Camera-type eye (tissue), 1 donor: ENCODE measurements at places on chromosomes 13 and 19. TPM values are rescaled to one million over a fixed set of nuclear protein-coding genes. Genes with fewer than 3 reads are reported as not detected.

The ASF1B gene
- total RNA-seq = 8.1 TPM

The FCER2 gene
- total RNA-seq = not detected

The KL gene
- 8.9 TPM for total RNA-seq

The KLK3 gene
- not detected for total RNA-seq

The CD22 gene
- total RNA-seq = 0.66 TPM

The ZNF430 gene
- total RNA-seq = 29.2 TPM

The GPR12 gene
- total RNA-seq = 2.5 TPM

The PNPLA6 gene
- total RNA-seq = 59.0 TPM

The NPAS1 gene
- total RNA-seq = 0.99 TPM

The AMH gene
- 0.82 TPM for total RNA-seq

The KLK2 gene
- not detected for total RNA-seq

The PCDH8 gene
- 14.4 TPM for total RNA-seq

The WDR88 gene
- total RNA-seq = not detected

The F7 gene
- 2.1 TPM for total RNA-seq

The IGFL3 gene
- not detected for total RNA-seq

The RXFP2 gene
- total RNA-seq = not detected

The CCNA1 gene
- total RNA-seq = 3.7 TPM

The AMER2 gene
- 336 TPM for total RNA-seq

The UBA52 gene
- 388 TPM for total RNA-seq

The ZNF497 gene
- total RNA-seq = 8.7 TPM

The EXOC3L2 gene
- total RNA-seq = 3.5 TPM

The FBN3 gene
- 9.1 TPM for total RNA-seq
